Stimulated activated CD4-positive, alpha-beta T cell treated with anti-CD3 and anti-CD28 coated beads, Interleukin-1b, Interleukin-23, amount 100 ng/mL, for 1 hour (primary cell): ENCODE measurements at places on chromosomes 5 and 9.

GRCh38 chr5:128695791-128696530 is 157.9 kb upstream of the FBN2 start:
- no peak for DNase-seq

DNA sequence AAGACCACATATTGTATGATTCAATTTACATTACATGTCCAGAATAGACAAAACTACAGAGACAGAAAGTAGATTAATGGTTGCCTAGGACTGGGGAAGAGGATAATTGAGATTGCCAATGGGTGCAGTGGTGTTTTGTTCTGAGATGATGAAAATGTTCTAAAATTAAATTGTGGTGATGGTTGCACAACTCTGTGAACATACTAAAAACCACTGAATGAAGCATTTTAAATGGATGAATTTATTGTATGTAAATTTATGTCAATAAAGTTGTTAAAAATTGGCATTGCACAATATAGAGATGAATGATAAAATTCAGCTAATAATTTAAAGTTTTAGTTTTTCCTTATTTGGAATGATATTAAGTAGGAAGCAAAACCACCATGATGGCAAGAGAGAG is 109.5 kb upstream of the NR4A3 start:
- no peak for DNase-seq

GRCh38 chr5:121366515-121366914 is 485.2 kb upstream of the FTMT start:
- DNase-seq: no peak

DNA sequence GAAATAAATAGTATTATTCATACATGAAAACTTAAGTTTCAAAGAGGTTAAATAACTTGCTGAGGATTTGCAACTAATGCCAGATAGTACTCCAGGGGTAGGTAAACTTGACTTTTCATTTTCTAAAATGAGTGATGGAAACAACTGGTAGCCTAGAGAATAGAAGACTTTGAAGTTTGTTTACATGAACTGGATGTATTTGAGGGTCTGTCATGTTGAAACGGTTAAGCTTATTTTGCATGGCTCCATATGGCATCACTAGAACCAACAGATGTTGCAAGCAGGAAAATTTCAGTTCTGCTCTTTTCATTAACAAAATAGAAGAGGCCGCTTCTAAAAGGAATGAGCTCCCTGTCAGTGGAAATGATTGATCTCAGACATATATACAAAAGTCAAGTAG is 105.1 kb upstream of the SGCD start:
- no peak for DNase-seq

- DNase-seq: no peak
Measured at GRCh38 chr5:32153723-32154122, 20.4 kb downstream of the GOLPH3 start.

DNA sequence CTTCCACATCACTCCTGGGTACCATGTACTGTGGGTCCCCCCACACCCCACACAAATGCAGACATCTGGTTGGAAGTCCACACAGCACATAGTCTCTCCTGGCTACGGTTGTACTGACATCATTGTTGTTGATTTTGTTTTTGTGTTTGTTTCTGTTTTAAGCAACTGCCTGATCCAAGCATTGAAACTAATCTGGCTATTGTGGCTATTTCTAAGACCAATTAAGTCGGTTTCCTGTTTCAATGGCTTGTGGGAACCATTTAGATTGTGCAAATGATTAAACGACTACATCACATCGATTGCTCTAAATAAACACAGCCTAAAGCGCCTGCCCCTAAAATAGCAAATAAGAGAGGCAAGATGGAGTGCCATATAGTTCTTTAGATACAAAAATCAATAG is 226.8 kb upstream of the IRX4 start:
- no peak for DNase-seq

DNA sequence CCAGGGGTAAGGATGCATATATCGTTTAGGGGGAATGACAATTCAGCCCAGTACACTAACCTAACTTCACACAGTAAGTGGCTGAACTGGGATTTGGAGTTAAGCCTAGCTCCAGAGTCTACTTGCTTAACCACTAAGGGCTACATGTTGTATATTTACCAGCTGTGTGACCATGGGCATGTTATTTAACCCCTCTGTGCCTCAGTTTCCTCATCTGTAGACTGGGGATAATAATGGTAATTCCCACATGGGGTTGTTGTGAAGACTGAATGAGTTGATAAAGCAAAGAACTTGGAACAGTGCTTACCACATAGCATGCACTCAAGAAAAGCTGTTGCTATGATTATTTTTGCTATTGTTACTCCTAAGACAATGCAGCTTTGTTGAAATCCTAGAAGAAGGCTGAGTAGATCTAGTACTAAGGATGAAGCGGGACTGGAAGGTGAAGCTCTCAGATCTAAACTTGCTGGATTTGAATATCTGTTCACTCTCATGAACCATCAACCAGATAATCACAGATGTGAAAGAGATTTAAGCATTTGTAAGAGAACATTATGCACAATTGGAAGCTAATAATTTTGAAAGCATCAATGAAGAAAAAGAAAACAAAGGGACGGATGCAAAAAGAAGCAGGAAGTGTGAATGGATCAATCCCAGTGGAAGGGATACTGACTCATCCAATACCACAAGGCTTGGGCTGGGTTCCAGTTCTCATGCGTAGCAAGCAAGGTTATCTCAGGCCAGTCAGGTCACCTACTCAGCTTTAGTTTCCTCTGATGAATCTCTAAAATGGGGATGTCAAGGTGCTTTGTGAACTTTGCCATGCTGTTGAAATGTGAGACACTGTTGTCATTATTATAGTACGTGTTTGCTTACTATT is 78.5 kb upstream of the TBC1D2 start:
- DNase-seq: no peak

DNA sequence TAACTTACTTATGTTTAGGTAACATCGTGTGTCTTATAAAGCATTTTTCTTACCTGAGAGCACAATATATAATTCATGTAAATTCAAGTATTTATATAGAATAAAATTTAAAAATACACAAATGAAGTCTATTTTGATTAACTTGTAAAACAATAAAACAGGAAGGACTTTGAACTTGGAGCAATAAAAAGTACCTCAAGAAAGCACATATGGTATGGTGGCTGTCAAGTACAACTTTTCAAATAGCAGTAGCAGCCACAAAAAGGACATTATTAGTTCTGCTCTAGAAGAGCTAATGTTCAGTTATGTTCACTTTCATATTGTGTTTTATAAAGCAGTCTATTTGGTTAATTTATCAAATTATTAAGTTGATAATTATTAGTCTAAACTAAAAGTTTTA is 31.4 kb downstream of the SLF1 start:
- DNase-seq: no peak

- no peak for DNase-seq
Measured at GRCh38 chr5:1929108-1929991, 46.6 kb upstream of the IRX4 start.

DNA sequence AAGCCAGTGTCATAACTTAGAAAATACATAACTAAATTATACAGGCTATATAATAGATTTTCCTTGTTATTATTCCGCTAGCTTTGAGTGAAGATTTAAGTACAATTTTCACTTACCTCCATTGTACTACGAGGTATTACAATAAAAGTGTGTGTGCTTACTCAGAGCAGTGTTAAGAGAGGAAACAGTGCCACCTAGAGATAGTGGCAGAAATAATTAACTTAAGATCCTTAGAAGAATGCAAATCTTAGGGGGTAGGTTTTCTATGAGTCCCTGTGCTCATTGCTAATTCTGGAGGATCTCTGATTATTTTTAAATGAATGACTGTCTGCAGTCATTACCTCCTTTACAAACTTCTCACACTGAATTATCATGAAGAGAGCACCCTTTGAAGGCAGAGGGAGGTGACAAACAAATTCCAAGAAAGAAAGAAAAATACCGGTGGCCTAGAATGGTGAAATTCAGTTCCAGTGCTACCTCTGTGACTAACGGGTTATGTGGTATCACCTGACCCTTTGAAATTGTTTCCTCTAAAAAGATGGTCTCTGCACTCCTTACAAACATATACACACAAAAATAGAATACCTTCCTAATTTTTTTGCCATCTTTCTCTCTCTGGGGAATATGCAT is 379.8 kb downstream of the TRIM36 start:
- no peak for DNase-seq

- DNase-seq: no peak
Measured at GRCh38 chr9:129382281-129383018, 204.4 kb upstream of the IER5L start.

- DNase-seq: no peak
Measured at GRCh38 chr9:31321256-31321655, 1063.2 kb upstream of the ACO1 start.

DNA sequence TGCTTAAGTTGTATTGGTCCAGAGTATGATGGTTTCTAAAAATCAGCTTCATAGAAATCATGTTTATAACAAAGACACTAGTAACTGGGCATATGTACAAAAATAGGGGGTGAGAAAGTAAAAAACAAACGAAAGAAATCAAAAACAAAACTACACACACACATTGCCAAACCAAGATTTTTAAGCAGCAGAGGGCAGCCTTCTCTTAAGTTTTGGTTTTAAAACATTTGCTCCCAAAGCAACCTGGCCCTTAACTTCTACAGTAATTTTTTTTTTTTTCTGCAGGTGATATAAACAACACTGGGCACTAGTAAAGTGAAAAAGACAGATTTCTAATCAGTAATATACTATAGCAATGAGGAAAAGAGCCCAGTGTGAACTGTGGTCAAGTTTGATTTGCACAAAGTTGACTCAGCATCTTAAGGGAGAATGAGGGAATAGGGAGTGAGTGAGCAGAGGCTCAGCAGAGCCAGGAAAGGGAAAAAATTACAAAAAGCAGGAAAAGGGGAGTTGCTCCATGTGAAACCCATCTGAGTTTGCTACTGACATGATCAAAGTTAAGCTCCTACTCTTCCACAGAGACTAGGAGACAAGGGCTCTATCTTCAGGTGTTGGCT is 13.4 kb upstream of the GAPT start:
- no peak for DNase-seq

GRCh38 chr9:126516936-126517832 is 96.5 kb upstream of the LMX1B start:
- no peak for DNase-seq

GRCh38 chr5:106254784-106255183 is 1416.0 kb downstream of the EFNA5 start:
- DNase-seq: no peak

DNA sequence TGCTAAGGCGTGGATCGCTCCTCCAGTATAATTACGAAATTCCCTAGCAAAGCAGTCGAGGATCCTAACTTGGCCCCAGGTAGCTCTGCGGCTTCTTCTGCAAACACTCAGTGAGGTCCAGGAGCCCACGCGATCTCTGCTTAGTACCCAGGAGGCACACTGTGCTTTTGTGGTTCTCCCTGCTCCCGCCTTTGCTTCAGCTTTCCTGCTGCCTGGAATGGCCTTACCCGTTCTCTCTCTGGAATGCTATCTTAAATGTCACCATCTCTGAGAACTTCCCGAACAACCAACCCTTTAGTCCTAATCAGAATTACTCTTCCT is 639 bp downstream of the INVS start:
- no peak for DNase-seq

- no peak for DNase-seq
Measured at GRCh38 chr9:78630966-78631365, 334.0 kb downstream of the PSAT1 start.

DNA sequence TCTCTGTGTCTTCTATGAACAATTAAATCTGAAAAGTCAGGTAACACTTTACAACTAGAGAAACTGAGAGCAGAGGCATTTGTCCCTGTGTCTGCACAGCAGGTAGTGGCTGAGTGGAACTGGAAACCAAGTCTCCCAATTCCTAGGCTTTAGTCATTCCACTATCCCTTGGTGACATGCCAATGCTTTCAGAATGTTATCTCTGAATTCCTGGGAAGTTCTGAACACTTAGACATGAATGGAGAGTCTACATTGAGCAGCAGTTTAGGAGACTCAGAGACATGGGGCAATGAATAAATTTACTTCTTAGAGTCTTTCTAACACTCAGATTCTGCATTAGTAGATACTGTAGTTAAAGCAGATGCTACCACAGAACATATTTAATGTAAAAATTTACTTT is 94.8 kb upstream of the APC start:
- DNase-seq: no peak

- DNase-seq: no peak
Measured at GRCh38 chr5:120304663-120305062, 159.4 kb upstream of the PRR16 start.

DNA sequence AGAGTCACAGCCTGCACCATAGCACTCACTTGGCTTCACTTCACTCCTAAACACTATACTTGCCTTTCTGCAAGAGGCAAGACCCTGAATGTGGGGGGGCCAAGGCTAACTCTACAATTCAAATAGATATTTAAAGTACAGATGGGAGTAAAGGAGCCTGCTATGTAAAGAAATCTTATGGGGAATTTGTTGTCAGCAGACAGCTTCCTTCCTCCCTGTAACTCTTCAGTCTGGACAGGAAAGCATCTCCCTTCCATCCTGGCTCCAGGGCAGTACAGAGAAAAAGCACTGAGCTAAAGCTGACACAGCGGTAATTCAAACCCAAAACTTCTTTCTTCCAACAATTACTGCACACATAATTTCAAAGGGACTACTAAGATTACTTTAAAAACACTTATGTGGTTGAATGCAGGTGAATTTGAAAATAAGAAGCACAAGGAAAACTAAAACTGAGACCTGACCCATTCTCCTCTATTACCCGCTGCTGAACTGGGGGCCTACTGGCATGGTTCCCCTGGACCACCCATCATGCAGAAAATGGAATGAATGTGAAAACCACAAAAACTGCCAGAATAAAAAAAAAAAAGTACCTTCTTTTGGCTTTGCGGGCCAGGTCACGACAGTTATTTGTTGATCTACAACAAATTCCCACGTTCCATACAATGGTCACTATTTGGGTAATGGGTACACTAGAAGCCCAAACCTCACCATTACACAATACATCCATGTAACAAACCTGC is 13.4 kb downstream of the VDAC1 start:
- no peak for DNase-seq

DNA sequence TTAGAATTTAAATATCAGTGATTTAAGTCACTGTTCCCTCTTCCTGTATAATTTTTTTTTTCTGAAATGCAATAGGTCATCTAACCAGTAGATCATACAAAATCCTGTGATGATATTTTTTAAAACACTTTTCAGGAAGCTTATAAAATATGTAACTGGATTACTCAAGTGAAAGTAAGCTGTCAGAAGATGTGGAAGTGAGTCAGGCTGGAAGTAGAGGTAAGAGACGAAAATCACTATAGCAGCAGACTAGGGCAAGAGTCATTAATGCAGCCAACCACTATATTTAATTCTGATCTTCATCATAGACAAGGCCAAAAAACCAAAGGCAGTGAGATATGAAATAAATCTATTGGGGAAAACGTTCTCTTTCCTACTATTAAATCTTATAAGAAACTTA is 65.7 kb upstream of the C6 start:
- DNase-seq: no peak

GRCh38 chr9:19193029-19193324 is 37.5 kb upstream of the DENND4C start:
- DNase-seq: no peak
